NCI-H2171 treated with DMSO at 0.1 percent for 48 hours (cell line): ENCODE measurements at places on chromosomes 2 and 18.

DNA sequence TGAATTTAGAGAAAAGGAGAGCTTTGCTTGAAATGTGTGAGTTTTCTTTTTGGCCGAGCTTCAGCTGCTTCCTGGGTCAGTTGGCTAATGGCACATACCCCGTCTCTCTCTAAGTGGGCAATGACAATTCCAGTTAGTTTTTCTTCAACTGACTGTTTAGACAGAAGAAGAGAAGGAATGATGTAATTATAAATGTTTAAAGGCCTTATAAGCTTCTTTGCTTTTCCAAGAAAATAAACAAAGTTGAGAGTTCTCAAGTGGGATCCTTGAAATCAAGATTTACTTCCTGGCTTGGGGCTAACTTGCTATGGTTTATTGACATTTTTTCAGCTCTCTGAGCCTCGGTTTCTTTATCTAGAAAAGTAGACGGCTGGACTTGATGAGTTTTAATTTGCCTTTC is 794.9 kb upstream of the ACVR2A start:
- no peak for DNase-seq

DNA sequence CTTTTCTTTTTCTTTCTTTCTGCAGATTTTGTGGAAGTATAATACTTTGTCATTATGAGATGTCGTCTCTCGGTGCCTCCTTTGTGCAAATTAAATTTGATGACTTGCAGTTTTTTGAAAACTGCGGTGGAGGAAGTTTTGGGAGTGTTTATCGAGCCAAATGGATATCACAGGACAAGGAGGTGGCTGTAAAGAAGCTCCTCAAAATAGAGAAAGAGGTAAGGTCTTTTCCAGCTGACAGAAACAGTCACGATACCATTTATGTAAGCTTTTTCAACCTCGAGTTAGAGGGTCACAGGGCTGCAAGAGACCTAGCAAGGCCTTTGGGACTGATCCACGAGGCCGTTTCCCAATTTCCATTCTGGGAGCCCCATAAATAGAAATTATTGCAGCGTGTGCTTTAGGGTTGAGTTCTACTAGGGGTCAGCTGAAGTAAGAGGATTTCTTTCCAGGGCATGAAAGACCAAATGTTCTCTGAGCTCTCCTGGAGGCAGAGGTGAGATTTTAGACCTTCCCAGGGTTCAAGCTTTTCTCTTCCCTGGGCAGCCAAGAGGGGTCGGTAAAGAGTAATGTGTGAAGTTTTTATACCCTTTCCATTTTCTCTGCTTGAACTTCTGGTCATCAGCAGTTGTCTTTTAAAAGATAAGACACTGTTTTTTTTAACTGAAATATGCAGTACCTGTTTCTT is 15.5 kb downstream of the MAP3K20 start:
- no peak for DNase-seq

DNA sequence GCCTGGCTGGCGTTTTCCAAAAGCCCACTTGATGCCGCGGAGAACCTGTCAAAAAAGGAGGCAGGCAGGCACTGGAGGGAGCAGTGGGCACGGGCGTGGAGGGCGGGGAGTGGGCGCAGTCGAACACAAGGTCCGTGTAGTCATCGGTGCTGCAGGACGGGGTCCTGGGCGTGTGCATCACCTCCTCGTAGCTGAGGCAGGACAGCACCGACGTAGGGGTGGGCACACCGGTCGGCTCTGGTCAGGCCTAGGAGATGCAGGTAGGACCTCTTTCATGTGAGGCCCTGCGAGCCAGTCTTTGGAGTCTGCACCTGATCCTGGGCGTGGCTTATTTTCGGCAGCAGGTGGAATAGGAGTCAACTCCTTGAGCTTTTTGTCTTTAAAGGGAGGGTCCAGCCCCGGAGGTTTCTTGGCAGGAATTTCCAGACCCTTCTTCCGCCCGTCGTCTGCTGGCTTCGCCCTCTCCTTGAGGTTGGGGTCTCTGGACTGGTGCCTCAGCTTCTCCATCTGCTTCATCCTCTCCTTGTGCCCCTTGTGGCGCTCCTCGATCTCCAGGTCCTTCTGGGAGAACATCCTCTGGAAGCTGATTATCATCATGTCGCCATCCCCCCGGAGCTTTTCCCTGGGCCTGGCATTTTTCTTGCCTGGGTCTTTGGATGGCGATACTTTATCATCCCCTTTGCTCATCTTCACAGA is 892.5 kb upstream of the LRRTM1 start:
- DNase-seq: no peak

DNA sequence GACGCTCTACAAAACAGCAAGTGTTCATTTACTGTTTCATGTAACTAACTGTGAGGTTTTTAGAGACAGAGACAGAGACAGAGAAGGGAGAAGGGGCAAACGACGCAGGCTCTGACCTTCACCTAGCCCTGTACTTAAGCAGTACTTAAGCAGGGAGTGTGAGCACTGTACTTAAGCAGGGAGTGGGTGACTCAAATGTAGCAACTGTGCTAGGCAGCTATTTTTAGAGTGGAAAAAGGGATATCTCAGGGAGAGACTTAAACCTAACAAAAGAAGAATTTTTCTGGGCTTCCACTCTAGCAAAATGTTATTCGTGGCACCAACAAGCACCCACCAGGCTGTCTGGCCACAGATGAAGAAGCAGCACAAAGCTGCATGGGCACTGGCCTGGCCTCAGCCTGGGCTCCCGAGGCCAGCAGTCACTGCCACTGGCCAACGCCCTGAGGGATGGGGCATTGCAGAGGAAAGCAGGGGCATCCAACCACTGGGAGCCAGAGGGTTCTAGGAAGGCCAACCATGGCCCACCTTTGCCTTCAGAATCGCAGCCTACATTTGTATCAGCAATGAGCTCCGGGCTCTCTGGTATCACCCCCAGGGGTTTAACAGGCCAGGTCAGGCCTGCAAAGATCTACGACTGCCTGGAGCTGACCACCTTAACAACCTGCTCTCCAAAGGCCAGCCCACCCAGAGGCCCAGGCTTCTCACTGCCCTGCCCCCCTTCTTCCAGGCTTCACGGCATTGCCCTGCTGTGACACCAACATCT is 154.3 kb downstream of the TTC32 start:
- DNase-seq: no peak

DNA sequence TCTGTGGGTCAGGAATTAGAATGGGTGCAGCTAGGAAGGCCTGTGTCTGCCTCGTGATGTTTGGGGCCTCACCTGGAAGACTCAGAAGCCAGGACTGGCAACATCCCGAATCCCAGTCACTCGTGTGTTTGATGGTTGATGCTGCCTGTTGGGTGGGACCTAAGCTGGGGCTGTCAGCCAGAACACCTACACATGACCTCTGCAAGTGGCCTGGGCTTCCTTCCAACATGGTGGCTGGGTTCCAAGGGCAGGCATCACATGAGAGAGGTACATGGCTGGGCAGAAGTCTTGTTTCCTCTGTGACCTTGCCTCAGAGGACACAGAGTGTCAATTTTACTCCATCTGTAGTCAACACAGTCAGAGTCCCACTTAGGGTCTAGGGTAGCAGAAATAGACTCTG is 177.8 kb downstream of the GBX2 start:
- peak; percentile 2 for DNase-seq

GRCh38 chr2:217964275-217965161 is 38.3 kb downstream of the TNS1 start:
- peak; percentile 28 for DNase-seq

DNA sequence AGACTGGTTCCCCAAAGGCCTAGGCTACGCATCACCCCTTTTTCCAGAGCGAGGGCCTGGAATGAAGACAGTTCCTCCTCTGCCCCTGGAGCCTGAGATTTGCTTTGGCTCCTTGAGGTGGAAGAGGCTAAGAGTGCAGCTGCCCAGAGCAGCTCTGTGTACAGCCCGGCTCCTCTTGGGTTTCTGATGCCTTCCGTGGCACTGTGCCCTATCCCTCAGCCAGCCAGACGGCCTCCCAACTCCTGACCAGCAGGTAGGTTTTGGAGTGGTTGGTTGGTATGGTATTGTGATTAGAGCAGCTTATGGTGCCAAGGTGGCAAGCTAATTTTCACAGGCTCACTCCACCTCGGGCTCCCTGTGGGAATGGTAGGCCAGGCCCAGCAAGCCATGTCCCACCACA is 112.2 kb downstream of the TANC1 start:
- no peak for DNase-seq

GRCh38 chr2:169112841-169113240 is 43.5 kb downstream of the DHRS9 start:
- no peak for DNase-seq

DNA sequence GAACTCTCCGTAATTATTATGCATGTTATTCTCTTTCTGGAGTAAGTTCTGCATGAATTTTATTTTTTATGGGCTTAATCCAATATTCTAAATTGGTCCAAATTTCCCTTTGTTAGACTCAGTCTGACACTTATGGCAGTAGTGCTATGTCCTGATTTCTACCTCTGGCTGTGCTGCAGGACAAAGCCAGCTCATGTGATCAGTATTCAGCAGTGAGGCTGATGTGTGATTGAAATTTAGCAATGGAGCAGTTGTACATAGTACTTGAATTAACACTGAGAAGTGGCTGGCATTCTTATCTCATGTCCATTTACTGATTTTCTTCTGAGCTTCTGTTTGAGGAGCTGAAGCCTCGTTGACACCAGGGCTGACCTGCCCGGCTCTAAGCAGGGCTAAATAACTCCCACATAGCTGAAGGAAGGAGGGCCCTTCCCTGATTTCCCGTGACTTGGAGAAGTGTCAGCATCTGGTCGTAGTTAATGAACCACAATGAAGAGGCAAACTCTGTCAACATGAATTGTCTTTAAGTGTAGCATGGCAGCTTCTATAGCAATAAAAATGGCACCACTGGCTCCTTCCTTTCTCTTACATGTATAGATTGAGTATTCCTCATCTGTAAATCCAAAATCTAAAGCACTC is 159.0 kb upstream of the RASGRP3 start:
- DNase-seq: peak; percentile 15

DNA sequence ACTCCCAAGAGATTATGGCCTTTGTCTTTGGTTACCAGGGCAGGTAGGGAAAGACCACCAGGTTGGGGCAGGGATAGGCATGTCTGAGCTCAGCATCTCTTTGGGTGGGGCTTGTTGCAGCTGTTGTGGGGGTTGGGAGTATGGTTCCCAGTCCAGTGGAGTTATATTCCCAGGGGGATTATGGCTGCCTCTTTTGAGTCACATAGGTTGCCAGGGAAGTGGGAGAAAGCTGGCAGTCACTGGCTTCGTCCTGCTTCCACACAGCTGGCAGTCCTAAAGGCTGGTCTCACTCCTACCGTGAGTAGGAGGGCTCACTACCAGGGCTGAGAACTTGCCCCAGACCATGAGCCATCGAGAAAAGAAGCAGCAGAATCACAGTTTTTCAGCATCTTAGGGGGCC is 79.1 kb downstream of the LYPD6 start:
- peak; percentile 40 for DNase-seq

DNA sequence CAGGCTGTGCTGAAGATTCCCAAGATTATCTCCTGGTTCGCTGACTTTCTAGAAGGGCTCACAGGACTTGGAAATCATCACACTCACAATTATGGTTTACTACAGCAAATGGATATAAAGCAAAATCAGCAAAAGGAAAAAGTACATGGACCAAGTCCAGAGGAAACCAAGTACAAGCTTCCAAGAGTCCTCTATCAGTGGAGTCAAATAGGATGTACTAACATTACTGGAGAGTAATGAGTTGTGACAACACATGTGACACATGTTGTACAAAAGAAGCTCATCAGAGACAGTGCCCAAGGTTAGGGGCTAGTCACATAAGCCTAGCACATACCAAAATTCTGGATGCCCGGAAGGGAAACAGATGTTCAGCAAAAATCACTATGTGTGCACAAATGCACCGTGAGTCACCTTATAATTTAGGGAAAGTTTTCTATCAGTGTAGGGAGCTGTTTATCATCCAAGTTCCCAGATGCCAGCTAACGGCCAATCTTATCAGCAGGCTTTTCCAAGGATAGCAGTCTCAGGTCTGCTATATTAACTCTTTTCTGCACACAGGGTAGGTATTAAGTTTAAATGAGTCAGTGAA is 9.5 kb downstream of the TMEM237 start:
- DNase-seq: no peak

GRCh38 chr18:64668461-64668962 is 519.6 kb upstream of the LINC00305 start:
- no peak for DNase-seq

DNA sequence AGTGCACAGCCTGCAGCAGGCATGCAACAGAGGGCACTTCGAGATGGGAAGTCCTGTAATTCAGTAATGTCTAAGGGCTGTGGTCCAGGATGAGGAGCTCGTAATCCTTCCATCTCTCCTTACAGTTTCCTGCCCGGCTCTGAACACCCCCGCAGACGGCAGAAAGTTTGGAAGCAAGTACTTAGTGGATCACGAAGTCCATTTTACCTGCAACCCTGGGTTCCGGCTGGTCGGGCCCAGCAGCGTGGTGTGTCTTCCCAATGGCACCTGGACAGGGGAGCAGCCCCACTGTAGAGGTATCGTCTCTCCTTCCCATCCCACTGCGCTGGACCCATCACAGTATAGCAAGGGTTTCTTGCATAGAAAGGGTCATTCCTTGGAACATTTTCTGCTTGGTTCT is 26.7 kb downstream of the FBLN7 start:
- DNase-seq: no peak

DNA sequence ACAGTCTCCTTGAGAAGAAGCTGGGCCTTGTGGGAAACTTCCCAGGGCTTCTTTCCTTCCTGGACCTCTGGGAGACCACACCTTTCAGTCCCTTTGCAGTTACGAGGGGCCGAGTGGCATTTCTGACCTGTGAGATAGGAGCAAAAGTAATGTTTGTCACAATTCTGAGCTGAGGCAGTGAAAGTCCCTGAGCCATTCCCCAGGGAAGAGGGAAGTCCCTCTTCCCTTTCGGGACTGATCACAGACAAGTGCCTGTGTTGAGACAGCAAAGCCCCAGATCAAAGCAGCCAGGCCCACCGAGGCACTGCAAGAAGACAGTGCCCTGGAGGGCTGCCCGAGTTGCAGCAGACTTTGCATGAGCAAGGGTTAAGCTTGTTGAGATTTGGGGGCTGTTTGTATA is 41.9 kb downstream of the RHOB start:
- DNase-seq: no peak

- no peak for DNase-seq
Measured at GRCh38 chr2:67457699-67458098, 60.6 kb downstream of the ETAA1 start.

- DNase-seq: no peak
Measured at GRCh38 chr18:37254973-37255372, 310.6 kb downstream of the CELF4 start.

GRCh38 chr2:69525261-69525660 is 88.0 kb upstream of the NFU1 start:
- DNase-seq: no peak

GRCh38 chr2:38672445-38673391 is 6.8 kb downstream of the GALM start:
- no peak for DNase-seq

GRCh38 chr2:1340141-1340512 is 73.1 kb upstream of the TPO start:
- DNase-seq: no peak

- no peak for DNase-seq
Measured at GRCh38 chr2:99809259-99809900, 319.6 kb upstream of the REV1 start.

DNA sequence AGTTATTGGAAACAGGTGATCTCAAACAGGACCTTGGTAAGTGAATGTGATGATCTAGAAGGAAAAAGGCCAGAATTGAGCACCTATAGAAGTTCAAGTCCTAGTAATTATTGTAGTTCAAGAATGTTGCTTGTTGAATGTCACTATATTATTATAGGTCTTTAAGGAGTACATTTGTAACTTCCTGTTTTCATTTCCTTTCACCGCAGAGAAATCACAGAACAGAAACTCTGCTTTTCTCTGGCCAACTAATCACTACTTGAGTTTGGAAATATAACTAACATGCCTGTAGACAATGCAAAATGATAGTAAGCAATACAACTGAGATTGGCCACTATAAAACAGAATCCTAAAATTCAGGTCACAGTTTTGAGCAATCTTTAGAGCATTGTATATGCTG is 61.8 kb upstream of the EFEMP1 start:
- DNase-seq: no peak
